ENCODE measurements at places on chromosomes 6 and 20. TPM values are rescaled to one million over a fixed set of nuclear protein-coding genes. Genes with fewer than 3 reads are reported as not detected.

The MAPK13 gene
- total RNA-seq = 10.1 TPM

The TFAP2C gene
- total RNA-seq = 1.8 TPM

The ZNF831 gene
- total RNA-seq = not detected

The PPP1R16B gene
- 0.12 TPM for total RNA-seq
